ENCODE measurements at places on chromosomes 6 and 20. TPM values are rescaled to one million over a fixed set of nuclear protein-coding genes. Genes with fewer than 3 reads are reported as not detected.

Gene SEMG2
- total RNA-seq: not detected

Gene ENPP1
- 3.6 TPM for total RNA-seq

Gene CCN5
- 5.0 TPM for total RNA-seq

Gene XKR7
- not detected for total RNA-seq

Gene NHLRC1
- total RNA-seq: 1.0 TPM

Gene SDCBP2
- total RNA-seq: 1.8 TPM

Gene NKAIN2
- total RNA-seq: not detected

Gene FAXC
- total RNA-seq: 3.8 TPM

Gene CST4
- total RNA-seq: 0.78 TPM

Gene SAMD5
- total RNA-seq: 0.65 TPM

Gene SIRPB1
- not detected for total RNA-seq

Gene CCR6
- not detected for total RNA-seq

Gene LY6G5B
- total RNA-seq: 2.1 TPM

Gene EGFL8
- 9.7 TPM for total RNA-seq

Gene TMEM74B
- total RNA-seq: 0.26 TPM

Gene CDH4
- 21.2 TPM for total RNA-seq

Gene HMGCLL1
- 0.39 TPM for total RNA-seq

Gene SYCP2L
- total RNA-seq: not detected

Gene REPS1
- 24.3 TPM for total RNA-seq

Gene IER3
- total RNA-seq: 92.7 TPM

Gene IRF4
- not detected for total RNA-seq

Gene MRAP2
- 0.13 TPM for total RNA-seq

Gene KCNK5
- total RNA-seq: not detected

Gene FAM209A
- not detected for total RNA-seq

Gene ME1
- 20.0 TPM for total RNA-seq

Gene SLC4A11
- 0.72 TPM for total RNA-seq

Gene TCP11
- total RNA-seq: not detected

Gene FAM217A
- not detected for total RNA-seq

Gene MAPK13
- total RNA-seq: 5.7 TPM

Gene FAM83C
- not detected for total RNA-seq

Gene IGF2R
- 62.8 TPM for total RNA-seq

Gene HLA-DMB
- total RNA-seq: not detected

Gene MYB
- 2.5 TPM for total RNA-seq

Gene PRDM13
- total RNA-seq: not detected

Gene SFT2D1
- 49.5 TPM for total RNA-seq

Gene PTK7
- 240 TPM for total RNA-seq

Gene MOG
- total RNA-seq: not detected

Gene MLN
- total RNA-seq: not detected

Gene RSPH3
- total RNA-seq: 5.0 TPM

Gene SSTR4
- total RNA-seq: not detected

Gene LIN28B
- total RNA-seq: not detected

Gene SLC17A3
- total RNA-seq: not detected

Gene COL12A1
- total RNA-seq: 110 TPM

Gene VSTM2L
- total RNA-seq: 6.1 TPM

Gene SPATS1
- total RNA-seq: not detected

Gene TMEM14A
- 25.7 TPM for total RNA-seq

Gene HSD17B8
- 16.4 TPM for total RNA-seq

Gene CCN6
- total RNA-seq: not detected

Gene PSORS1C2
- total RNA-seq: not detected

Gene DLL1
- 5.9 TPM for total RNA-seq

Gene TCF21
- 119 TPM for total RNA-seq

Gene CRYBG1
- 0.80 TPM for total RNA-seq

Gene GPX5
- not detected for total RNA-seq

Measured in epithelial cell of alveolus of lung (primary cell).